ENCODE measurements at places on chromosomes 1 and 21.

DNA sequence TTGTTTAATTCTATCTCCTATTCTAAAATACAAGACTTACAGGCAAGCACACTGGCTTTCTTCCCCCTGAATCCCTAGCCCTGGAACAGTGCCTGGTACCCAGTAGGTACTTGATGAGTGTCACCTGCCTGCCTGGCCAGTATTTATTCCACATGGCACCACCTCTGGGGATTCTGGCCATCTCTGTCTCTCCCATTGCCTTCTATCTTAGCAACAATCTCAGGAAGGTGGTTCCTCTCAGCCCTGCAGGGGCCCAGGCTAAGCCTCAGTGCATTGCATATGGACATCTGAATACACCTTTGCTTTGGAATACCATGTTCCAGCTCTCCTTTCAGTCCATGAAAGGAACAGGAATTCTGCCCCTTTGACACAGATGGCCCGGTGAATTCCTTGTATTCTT is 81.0 kb downstream of the HIVEP3 start:
- DNase-seq = no peak

DNA sequence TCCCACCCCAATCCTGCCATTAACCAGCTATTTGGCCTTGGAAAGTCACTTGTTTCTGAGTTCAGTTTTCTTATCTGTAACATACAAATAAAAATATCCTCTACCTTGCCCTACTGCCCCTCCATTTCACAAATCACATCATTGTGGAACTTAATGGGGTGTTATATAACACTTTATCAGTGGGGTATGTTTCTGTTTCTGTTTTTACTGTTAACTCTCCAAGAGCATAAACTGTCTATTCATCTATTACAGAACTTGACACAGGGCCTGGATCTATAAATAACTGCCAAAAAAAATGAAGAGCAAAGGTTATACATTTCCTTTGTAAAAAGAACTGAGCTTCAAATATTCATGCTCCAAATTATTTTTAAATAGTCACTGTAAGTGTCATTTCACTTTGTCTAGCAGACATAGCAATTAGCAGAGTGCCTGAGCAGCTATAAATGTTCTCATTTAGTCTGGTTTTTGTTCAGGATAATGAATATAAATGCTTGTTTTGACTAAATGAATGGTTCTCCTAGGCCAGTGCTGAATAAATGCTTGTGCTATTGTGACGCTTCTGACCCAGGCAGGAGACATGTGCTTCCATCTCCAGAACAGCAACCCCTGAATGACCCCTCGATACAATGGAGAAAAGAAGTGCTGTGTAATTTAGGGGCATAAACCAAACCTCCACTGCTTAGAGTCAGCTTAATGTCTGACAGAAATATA is 7.4 kb downstream of the PIGM start:
- DNase-seq = no peak

DNA sequence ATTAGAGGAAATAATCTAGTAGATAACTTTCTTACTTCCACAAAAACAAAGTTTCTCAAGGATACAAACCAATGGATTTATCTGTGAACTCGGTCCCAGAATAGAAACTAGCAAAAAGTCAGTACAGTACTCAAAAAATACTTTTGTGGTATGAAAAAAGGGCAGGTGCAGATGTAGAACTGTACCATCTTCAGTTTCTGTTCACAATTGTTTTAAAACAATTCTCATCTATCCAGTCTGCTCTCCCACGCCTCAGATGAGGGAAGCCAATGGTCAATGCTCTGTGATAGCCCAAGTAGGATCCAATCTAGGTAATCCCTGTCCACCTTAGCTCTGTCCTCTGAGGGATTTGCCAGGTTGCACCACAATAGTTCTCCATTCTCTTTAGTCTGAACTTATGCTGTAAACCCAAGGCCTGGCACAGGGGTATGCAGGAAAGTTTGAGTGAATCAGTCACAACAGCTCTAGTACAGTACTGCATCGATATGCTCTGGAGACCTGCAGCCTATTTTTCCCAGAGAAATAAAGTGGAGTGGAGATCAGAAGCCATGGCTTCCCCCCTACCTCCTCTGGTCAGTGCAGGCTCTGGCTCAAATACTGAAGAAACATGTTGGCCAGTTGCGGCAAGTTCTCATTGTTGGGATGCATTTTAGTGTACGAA is 1.4 kb downstream of the KTI12 start:
- no peak for DNase-seq

- no peak for DNase-seq
Observed at GRCh38 chr1:81512252-81513003, 288.3 kb upstream of the ADGRL2 start.

DNA sequence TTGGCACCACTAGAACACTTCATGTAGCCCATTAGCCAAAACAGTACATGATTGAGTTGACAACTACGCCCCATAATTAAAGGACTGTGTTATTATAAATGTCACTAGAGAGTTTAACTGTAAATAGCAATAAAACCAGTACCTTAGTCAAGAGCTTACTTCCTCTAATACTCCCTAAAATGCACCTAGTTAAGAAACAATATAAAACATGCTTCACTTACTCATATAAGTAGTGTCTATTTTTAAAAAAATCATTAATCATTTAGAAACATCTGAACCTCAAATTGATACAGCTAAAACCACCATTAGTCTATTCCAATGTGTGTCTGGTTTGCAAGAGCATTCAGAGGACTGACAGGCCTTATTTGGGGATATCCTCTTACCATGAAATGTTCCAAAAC is 25.3 kb downstream of the PTP4A2 start:
- no peak for DNase-seq

DNA sequence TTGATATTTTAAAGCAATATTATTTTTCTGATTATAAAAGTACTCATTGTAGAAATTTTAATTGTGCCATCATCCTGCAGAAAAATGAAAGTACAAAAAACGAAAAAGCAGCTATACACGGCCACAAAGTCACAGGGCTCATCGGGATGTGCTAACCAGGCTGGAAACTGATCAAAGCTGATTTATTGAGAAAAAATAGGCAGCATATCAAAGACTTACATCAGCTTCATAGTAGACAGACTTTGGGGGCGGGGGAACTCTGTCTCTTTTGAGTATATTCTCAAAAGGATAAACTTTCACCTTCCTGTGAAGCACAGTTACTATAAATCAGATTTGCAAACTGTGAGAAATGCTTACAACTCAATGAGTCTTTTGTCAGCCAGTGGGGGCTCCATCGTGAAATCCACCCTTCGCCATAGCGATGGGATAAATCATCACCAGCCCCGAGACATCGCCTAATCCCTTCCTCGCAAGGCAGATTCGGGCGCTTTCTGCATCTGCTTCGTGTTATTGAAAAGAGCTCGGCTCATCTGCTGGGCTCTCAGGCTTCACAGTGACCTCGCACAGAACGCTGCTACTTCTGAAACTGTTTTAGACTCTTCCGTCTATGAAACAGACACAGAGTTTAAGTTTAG is 69.2 kb upstream of the ERG start:
- DNase-seq = no peak

- no peak for DNase-seq
Observed at GRCh38 chr1:86750076-86750475, 45.7 kb downstream of the SH3GLB1 start.

DNA sequence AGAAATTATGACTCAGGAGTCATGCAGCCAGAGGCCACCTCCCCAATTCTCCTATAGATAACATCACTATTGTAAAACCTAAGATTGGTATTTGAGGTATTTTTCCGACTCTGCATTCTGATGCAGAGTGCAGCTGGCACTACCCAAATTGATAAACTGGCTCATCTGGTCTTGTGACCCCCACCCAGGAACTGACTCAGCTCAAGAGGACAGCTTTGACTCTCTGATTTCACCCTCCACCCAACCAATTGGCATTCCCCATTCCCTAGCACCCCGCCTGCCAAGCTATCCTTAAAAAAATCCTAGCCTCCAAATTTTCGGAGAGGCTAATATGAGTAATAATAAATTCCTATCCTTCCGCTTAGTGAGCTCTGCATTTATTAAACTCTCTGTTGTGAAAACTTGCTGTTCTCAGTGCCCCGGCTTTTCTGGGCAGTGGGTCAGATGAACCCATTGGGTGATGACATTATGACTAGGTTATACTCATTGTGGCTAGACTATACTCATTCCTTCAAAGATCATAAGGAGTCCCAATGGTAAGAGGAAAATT is 39.4 kb upstream of the EPS15 start:
- DNase-seq = no peak

DNA sequence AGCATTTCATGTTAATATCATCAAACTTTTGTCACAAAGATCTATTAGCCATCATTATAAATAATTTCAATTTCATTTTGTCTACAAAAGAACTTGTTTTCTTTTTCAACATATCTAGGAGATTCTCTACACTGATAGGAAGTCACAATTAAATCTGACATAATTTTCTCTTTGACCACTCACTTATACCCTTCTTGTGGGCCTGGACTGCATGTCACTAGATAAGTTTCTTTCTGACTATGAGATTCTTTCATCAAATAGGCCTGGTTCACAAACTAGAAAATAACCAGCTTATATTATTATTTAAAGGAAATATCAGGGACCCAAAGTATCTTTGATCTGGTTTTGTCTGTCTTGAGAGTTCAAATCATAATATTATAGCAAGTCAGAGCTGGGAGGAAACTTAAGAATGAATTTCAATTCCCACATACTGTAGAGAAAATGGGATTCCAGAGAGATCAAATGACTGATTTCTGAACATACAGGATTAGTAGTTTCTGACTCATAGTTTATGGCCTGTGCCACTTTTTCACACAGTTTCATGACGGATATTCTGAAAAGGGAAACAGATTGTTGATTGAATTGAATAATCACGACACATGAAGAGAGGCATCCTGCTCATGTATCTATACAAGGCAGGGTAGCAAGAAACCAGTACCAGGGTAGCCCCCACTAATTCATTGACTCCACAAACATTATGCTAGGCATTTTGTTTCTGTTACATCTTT is 355.8 kb downstream of the GPATCH2 start:
- no peak for DNase-seq

GRCh38 chr1:86733340-86733739 is 29.0 kb downstream of the SH3GLB1 start:
- no peak for DNase-seq

DNA sequence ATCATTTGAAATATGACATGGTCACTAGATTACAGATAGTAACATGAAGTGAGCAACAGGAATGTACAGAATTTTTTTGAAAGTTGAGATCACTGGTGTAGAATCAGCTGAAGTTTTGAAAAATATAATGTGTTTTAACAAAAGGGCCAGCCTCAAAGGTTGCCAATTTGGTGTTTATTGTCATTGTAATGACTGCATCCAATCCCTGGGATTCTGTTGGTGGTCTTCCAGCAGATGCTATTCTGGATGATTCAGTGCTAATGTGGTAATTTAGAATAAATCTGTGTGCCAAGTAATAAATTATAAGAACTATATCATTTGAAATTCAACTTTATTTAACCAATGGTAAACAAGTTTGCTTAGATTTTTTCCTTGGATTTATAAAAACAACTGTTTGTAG is 436.4 kb upstream of the PKN2 start:
- DNase-seq = no peak

DNA sequence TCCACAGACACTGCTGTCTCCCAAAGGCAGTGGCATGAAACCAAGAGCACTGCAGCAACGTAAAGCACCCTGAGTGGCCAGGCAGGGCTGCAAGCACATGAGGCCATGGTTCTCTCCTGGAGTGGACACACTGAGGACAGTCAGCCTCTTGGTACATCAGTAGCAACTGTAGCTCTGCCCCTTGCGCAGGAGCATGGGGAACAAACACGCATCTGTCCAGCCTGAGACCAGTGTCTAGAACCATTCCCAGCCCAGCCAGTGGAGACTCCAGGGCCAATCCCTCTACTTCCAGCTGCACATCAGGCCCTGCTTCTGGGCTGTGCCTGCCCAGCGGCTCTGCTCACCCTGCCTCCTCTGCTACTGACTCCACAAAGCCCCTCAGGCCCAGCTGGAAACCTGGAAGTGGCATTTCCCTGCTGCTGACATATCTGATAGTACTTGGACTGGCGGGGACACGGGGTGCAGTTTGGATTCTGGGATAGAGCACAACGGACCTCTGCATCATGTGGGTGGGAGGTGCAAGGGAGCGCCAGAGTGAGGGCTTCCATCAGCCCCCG is 49.0 kb downstream of the TOR1AIP2 start:
- no peak for DNase-seq

DNA sequence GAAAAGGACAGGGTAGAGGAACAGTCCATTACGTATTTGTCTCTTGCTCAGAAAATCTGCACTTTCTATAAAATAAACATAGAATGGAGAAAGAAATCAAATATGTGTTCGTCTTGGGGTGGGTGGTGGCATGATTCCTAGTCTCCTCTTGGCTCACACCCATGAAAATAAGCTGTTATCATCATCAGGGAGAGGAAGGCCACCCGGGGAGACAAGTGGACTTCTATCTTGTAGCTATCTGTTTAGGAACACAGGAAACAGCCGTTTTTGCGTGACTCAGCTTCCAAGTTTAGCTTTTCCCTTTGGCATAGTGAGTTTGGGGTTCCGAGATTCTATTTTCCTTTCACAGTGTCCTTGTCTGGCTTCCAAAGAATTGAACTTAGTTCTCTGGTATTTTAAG is 622.3 kb downstream of the PTPRU start:
- DNase-seq = no peak

DNA sequence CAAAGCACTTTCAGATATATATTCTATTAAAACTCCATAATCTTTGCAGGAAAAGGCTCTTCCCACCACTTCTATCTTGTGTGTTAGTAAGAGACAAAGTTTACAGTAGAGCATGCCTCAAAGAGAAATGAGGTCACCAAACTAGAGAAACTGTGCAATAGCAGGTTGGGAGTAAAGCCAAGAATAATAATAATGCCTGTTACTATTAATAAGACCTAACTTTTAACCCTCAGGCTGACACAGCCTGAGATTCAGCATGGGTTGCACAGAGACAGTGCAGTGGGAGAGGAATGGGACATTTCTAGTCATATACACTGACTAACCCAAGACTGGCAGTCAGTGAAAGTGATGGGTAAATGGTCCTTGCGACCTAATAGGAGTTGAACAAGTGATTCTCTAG is 320.2 kb upstream of the NFIA start:
- DNase-seq = no peak

GRCh38 chr21:31666445-31667010 is 7.0 kb downstream of the SOD1 start:
- DNase-seq = no peak

DNA sequence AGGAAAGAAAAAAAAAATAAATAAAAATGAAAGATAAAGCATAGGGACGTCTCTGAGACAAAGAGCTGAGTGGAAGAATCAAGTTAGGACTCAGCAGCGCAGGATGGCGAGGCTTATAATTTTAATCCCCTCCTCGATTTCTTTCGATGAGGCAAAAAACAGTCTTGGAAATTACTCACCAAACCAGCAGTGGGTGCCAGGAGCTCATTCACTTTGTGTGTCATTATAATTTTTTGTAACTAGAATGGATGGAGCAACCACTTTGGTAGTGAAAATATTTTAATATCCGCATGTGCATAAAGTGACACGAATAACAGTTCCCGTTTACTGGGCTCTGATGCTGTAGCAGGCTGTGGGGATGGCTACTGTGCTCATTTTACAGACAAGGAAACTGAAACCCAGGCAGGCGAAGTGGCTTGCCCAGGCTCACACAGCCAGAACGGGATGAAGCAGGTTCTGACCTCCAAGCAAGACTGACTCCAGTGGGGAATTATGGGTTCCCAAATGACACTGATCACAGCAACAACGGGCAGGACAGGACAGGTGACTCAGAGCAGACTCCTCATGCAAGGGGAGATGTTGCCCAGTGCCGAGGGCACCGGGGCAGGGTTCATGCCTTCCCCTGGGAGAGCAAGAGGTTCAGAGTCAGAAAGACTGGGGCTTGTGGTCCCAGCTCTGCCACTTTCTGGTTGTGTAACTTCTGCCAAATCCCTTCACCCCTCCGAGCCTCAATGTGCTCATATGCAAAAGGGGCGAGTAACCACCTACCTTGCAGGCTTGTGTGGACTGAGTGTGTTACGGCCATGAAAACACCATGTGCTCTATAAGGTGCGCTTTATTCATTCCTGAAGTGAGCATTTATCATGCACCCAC is 63.6 kb downstream of the RUNX3 start:
- DNase-seq = no peak
